ENCODE measurements at places on chromosomes 16 and 17.

DNA sequence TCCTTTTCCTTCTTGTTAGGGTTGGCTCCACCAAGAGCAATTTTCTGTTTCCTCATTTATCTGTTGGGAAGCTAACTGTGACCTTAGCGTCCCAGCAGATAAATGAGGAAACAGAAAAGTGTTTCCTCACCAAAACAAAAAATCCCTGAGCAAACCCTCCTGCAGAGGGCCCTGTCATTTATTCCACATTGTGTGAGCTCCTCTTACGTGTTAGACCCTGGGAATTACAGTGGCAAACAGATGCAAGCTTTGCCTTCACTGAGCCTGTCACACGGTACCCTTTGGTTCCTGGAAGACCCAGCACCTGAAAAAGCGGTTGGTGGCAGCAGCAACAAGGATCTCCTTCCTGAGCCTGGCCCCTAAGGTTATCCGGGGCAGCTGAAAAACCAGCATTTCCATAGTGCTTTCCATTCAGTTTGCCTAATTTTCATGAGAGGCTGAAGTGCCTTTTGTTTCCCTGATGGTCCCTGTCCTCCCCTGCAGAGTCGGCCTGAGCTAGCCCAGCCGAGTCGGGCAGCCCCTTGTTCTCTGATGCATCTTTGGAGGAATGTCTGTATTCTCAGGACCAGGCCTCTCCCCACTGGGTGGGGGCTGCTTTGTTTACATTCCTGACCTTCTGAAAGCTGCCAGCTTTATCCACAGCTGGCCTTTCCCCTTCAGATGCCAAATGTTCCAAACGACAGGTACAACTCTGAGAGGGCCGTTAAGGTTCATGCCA lies 34.7 kb downstream of the YPEL2 start:
- DNase-seq, result no peak

DNA sequence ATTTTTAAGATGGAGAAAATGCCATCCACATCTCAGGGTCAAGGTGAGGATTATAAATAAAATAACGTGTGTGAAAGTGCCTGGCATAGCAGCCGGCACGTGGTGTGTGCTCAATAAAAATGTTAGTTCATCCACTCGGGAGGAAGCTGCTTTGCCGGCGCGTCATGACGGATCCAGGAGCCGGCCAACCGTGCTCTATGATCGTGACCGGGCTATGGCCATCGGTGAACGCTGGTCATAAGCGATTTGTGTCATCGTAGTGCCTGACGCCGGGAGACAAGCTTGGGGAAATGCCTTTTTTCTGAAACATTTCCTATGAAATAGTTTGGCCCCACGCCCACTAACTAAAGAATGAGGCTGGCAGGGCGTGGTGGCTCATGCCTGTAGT lies 74.0 kb downstream of the CMC2 start:
- no peak for DNase-seq

- DNase-seq, result no peak
These were observed 136.1 kb downstream of the SPACA3 start for GRCh38 chr17:33127706-33128105.

DNA sequence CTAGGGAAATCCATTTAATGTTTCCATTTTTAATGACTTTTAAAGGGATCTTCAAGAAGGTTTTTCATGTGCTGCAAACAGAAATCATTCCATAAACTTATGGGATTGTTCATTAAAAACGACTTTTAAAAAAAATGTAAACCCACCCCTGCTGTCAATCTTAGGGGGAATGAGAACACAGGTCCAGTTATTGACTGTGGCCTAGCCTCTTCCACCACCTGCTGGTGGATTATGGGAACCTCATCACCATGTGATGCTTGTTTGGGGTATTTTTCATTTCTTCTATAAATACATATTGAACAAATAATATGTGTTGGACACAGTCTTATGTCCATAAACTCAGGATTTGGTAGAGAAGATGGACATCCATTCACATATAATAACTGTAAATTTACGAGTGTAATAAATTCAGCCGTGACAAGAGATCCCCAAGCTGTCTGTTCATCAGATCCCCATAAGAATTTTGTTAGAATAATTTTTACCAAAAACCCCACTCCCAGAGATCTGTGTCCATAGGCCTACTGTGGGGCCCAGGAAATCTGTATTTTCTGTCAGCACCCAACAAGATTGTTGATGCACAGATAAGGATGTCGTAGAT lies 42.0 kb upstream of the TMC5 start:
- no peak for DNase-seq

DNA sequence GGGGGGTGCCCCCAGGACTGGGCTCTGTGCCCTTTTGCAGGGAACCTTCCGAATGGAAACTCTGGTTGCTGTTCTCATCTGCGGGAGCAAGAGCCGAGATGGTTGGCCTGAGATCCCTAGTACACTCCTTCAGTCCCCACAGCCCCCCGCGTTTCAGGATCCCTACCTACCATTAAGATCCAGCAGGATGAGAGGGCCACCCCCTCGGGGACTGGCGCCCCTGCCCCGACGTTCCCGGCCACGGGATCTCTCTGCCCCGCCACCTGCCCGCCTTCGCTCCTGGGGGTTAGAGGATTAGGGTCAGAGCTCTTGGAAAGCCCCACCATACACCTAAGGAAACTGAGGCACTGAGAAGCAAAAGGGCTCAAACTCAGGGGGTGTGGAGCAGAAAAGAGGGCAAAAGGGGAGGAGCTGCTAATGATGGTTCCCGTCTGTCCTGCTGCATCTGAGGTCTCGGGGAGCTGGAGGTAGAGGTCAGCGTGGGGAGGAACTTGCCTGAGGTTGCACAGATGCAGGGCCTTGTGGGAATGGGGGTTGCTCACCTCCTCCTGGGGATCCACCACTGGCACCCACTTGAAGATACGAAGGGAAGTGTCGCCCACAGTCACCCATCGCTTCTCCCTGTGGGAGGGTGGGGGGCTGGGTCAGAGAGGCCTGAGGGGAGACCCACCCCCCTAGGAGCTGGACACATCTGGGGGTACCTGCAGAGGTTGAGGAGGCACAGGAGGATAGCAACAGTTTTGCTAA lies 1.0 kb downstream of the BCL7C start:
- no peak for DNase-seq

DNA sequence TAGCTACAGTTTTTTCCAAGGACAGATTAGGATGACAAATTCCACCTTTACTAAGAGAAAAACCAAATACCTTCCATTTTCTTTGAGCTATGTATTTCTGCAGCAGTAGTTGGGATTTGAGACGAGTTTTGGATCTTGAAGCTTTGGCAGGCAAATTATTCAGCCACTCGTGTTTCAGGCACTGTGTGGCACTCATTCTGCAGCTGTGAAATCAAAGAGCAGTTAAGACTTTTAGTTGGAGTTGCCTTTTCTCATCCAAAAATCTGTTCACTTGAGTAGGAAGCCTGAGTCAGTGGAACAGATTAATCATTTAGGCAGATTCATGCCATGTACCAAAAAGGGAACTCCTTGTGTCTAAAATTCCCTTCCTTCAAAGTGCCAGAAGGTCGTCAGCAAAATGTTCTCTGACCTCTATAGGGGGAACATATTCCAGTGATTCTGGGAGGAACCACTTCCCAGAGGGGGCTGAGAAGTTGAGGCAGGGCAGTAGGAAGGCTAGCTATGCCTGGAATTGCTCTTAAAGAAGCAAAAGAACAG lies 20.1 kb downstream of the ORC6 start:
- DNase-seq, result no peak

- DNase-seq, result no peak
These were observed 8.1 kb upstream of the EFCAB13 start for GRCh38 chr17:47315451-47316266.

DNA sequence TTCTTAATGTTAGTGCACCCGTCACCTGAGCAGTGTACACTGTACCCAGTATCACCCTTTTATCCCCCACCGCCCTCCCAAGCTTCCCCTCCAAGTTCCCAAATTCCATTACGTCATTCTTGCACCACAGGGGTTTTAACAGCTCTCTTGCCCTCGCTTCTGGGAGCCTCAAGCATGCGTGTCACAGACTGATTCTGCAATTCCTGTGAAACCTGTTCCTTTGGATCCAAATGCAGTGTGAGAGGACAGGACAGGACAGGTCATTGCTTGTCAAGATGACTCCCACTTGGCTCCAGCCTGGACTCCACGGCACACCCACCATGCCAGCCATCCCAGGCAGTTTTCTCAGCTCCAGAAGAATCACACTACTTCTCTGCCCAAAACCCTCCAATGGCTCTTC lies 44.1 kb downstream of the CYB5D2 start:
- DNase-seq, result no peak

GRCh38 chr17:83009414-83010205 lies 69.8 kb upstream of the METRNL start:
- DNase-seq, result no peak

GRCh38 chr16:13923703-13924298 lies 3.8 kb downstream of the ERCC4 start:
- DNase-seq, result no peak
